ENCODE measurements at places on chromosomes 5 and 9. TPM values are rescaled to one million over a fixed set of nuclear protein-coding genes. Genes with fewer than 3 reads are reported as not detected.
A peak's percentile ranks its signal among the peaks of the same experiment; 100 is the strongest.

DNA sequence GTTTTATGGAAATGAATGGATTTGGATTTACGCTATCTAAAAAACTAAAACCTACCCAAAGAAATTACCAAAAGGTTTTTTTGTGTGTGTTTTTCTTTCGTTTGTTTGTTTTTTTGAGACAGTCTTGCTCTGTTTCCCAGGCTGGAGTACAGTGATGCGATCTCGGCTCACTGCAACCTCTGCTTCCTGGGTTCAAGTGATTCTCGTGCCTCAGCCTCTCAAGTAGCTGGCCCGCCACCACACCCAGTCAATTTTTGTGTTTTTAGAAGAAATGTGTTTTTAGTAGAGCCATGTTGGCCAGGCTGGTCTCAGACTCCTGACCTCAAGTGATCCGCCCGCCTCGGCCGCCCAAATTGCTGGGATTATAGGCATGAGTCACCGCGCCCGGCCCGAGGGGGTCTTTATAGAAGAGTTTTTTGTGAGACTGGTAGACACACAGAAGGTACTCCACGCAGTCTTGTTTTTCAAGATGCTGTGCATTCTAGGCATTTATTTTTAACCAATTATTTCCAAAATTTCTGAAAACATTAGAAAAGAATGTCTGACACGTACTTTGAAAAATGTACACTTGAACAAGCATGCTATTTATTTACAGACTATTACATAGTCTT is 75.7 kb downstream of the NR6A1 start:
- H3K27me3 ChIP-seq = no peaks in the 10 kb centered on the region
- peak overlapping the region; percentile 63 for H3K4me3 ChIP-seq
- peaks cover 20% of the 10 kb centered on the region for H3K36me3 ChIP-seq

- H3K27me3 ChIP-seq = peaks cover 2% of the 10 kb centered on the region
- no peak overlapping the region for H3K27ac ChIP-seq
- peaks cover 3% of the 10 kb centered on the region for H3K4me1 ChIP-seq
- H3K4me3 ChIP-seq = no peak overlapping the region
- DNase-seq = no peak
Measured at GRCh38 chr5:68669864-68670575, 423.8 kb upstream of the SLC30A5 start.

DNA sequence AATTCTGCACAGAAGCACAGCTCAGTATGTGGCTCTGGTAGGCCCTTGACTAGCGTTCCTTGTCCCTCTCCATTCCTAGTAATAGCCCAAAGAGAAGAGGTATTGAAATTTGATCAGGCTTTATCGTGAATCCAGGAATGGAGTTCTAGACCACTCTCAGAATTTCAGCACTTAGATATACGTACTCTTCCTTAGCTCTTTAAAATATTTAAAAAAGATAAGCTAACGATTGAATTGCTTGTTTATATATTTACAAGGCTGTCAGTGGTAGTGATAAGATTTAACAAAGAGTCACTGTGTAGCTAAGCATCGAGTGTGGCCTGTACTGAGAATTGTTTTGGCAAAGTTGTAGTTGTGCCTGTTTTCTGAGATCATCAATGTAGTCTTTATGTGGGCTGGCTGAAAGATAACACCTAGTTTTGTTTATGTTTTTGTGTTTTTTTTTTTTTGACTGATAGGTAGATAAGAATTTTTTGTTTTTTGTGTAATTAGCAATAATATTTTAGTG is 2.5 kb downstream of the KIAA1958 start:
- DNase-seq = no peak
- no peak overlapping the region for H3K4me3 ChIP-seq
- H3K36me3 ChIP-seq = peaks cover 12% of the 10 kb centered on the region
- H3K27ac ChIP-seq = no peak overlapping the region
- H3K27me3 ChIP-seq = no peaks in the 10 kb centered on the region

- H3K36me3 ChIP-seq = peaks cover 6% of the 10 kb centered on the region
- H3K27me3 ChIP-seq = no peaks in the 10 kb centered on the region
- H3K4me1 ChIP-seq = peaks cover 25% of the 10 kb centered on the region
- no peak for DNase-seq
Measured at GRCh38 chr5:116289276-116289675, 204.5 kb downstream of the COMMD10 start.

GRCh38 chr9:132800038-132800648 is 77.9 kb downstream of the AK8 start:
- peaks cover 41% of the 10 kb centered on the region for H3K27me3 ChIP-seq
- no peaks in the 10 kb centered on the region for H3K4me1 ChIP-seq
- H3K36me3 ChIP-seq = no peaks in the 10 kb centered on the region
- H3K27ac ChIP-seq = no peak overlapping the region
- DNase-seq = peak; percentile 85

DNA sequence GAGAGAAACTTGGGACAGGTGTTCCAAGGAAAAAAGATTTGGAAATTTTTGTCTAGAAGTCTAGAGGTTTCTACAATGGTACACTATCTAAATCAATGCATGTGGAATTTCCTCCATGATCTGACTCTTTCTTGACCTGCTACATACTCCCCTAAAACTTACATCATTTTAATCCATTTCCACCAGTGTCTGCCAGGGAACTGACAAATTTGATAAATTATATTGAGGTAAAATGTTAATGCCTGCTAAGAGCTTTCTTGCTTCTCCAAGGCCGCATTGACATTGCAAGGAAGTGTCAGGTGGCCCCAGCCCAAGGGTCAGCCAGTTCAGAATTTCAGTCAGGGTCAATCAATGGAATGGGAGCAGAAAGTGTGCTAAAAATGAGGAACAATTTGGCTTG is 163.4 kb upstream of the FBXL17 start:
- H3K27me3 ChIP-seq = no peaks in the 10 kb centered on the region
- H3K27ac ChIP-seq = no peak overlapping the region
- DNase-seq = no peak
- H3K36me3 ChIP-seq = no peaks in the 10 kb centered on the region
- no peak overlapping the region for H3K4me3 ChIP-seq

DNA sequence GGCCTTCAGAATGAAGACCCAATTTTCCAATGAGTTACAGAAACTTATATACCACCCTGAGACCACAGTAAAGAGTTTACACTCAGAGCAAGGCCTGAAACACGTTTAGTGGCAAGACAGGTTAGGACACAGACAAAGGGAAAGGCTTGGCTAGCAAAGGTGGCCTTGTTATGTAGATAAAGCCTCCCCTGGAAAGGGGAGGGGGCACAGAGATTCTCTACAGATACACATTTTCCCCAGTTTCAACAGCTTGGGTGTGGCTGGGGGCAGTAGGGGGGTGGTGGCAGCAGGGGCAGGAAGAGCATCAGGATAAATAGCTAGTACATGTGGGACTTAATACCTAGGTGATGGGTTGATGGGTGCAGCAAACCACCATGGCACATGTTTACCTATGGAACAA is 51.9 kb upstream of the PPP1R2B start:
- H3K4me1 ChIP-seq = no peaks in the 10 kb centered on the region
- H3K27ac ChIP-seq = no peak overlapping the region
- no peak overlapping the region for H3K4me3 ChIP-seq
- DNase-seq = no peak
- H3K27me3 ChIP-seq = peaks cover 21% of the 10 kb centered on the region
- H3K36me3 ChIP-seq = no peaks in the 10 kb centered on the region

DNA sequence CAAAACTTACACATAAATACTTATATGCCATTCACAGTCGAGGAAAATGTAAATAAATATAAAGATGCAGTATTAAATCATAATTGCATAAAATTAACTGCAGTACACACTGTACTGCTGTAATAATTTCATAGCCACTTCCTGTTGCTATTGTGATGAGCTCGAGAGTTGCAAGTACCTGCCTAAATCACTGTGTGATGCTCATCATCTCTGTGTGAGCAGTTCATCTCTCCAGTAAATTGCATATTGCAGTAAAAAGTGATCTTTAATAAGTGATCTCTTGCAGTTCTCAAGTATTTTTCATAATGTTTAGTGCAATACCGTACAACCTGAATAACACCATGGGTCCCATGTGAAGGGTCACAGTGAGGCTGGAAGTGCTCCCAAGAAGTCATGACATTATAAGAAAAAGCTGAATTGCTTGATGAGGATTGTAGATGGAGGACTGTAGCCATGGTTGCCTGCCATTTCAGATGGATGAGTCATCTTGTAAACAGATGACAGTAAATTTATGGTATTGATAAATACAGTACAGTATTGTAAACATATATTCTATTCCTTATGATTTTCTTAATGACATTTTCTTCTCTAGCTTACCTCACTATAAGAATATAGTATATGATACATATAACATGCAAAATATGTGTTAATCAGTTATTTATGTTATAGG is 34.9 kb downstream of the SYK start:
- peaks cover 5% of the 10 kb centered on the region for H3K27me3 ChIP-seq
- H3K4me3 ChIP-seq = no peak overlapping the region
- no peaks in the 10 kb centered on the region for H3K36me3 ChIP-seq
- H3K27ac ChIP-seq = no peak overlapping the region
- H3K4me1 ChIP-seq = no peaks in the 10 kb centered on the region
- no peak for DNase-seq

DNA sequence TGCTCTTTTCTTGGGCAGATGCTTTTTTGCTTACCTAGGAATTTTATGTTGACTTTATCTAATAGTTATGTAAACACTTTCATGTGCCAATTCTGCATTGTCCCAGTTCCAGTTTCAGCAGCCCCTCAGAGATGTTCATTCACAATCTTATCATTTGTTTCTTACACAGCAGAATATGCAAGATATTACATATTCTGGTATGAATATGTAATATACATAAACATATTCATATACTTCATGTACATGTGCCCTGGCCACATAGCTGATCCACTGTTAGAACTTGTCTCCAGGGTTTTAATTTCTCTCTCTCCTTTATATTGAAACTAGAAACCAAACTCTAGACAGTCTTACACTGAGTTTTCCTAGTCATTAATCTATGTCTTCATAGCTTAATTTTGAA is 90.2 kb upstream of the PARP8 start:
- no peak overlapping the region for H3K4me3 ChIP-seq
- peaks cover 7% of the 10 kb centered on the region for H3K4me1 ChIP-seq

DNA sequence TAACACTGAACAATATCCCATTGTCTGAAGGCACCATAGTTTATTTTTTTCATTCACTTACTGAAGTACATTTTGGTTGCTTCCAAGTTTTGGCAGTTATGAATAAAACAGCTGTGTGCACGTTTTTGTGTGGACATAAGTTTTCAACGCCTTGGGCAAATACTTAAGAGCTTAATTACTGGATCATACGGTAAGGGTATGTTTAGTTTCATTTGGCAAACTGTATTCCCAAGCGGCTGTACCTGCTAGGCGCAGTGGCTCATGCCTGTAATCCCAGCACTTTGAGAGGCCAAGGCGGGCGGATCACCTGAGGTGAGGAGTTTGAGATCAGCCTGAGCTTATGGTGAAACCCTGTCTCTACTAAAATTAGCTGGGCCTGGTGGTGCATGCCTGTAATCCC is 63.7 kb upstream of the FAM120A start:
- peaks cover 40% of the 10 kb centered on the region for H3K27me3 ChIP-seq
- H3K4me1 ChIP-seq = no peaks in the 10 kb centered on the region
- H3K27ac ChIP-seq = no peak overlapping the region
- no peak overlapping the region for H3K4me3 ChIP-seq
- H3K36me3 ChIP-seq = no peaks in the 10 kb centered on the region
- no peak for DNase-seq

DNA sequence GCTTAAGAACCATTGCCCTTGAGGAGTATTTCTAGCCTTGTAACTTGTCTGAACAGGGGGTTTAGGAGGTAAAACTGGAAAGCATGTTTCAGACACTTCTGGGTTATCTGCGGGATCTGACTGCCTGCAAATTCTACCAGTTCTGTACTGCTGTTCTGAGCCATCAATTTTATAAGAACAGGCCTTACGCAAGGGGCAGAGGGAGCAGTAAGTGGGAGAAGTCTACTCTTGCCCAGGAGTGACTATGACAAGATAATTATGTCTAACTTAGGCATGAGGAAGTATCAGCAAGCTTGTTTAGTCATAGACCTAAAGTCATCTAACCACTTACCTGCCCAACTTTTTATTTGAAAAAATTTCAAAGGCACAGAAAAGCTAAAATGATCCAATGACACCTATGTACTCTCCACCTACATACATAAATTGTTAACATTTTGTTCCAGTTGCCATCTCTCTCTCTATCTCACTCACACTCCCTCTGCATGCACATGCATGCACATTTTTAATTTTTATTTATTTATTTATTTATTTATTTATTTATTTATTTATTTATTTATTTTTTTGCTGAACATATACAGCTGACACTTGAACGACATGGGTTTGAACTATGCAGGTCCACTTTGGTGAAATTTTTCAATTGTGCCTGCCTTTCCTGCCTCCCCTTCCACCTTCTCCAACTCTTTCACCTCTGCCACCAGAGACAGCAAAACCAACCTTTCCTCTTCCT is 18.4 kb upstream of the DEPDC1B start:
- H3K4me1 ChIP-seq = no peaks in the 10 kb centered on the region
- H3K27me3 ChIP-seq = peaks cover 62% of the 10 kb centered on the region
- H3K36me3 ChIP-seq = no peaks in the 10 kb centered on the region
- H3K27ac ChIP-seq = no peak overlapping the region
- no peak overlapping the region for H3K4me3 ChIP-seq
- DNase-seq = no peak

- H3K4me1 ChIP-seq = peaks cover 12% of the 10 kb centered on the region
- H3K4me3 ChIP-seq = no peak overlapping the region
- no peak for DNase-seq
- H3K36me3 ChIP-seq = no peaks in the 10 kb centered on the region
Measured at GRCh38 chr9:6078382-6079105, 63.1 kb upstream of the RANBP6 start.

Gene CCNO
- total RNA-seq = 0.34 TPM

Gene ARHGEF39
- total RNA-seq = 0.86 TPM

Gene PCDHB12
- 1.9 TPM for total RNA-seq

Gene SPATA6L
- 1.9 TPM for total RNA-seq

Gene ARSB
- total RNA-seq = 34.9 TPM
